ENCODE measurements at places on chromosomes 3 and 15. TPM values are rescaled to one million over a fixed set of nuclear protein-coding genes. Genes with fewer than 3 reads are reported as not detected.

- DNase-seq: no peak
These were observed 215.0 kb downstream of the DPH6 start for GRCh38 chr15:35330916-35331315.

- DNase-seq: no peak
These were observed 256.4 kb downstream of the IGSF11 start for GRCh38 chr3:118778201-118778600.

DNA sequence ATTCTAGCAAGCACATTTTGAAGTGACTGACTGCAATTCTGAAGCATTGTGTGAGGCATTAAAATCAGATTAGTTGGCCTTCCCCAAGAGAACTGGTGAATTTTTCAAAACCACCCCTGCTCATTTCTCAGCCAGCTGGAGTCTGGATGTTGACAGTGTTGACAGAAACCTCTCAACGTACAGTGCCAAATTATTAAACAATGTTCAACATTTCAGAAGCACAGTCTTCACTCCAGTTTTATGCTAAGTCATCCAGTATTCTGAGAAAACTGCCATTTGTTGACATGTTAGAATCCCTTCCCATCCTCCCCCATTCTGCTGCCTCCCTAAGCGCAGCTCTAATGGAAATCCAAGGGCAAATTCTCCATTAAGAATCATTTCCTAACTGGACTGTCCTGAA, 369.3 kb upstream of the TRIM42 start:
- no peak for DNase-seq

GRCh38 chr3:141828890-141829289, 47.6 kb upstream of the ATP1B3 start:
- no peak for DNase-seq

- no peak for DNase-seq
These were observed 69.1 kb upstream of the MAGI1 start for GRCh38 chr3:66107855-66108254.

DNA sequence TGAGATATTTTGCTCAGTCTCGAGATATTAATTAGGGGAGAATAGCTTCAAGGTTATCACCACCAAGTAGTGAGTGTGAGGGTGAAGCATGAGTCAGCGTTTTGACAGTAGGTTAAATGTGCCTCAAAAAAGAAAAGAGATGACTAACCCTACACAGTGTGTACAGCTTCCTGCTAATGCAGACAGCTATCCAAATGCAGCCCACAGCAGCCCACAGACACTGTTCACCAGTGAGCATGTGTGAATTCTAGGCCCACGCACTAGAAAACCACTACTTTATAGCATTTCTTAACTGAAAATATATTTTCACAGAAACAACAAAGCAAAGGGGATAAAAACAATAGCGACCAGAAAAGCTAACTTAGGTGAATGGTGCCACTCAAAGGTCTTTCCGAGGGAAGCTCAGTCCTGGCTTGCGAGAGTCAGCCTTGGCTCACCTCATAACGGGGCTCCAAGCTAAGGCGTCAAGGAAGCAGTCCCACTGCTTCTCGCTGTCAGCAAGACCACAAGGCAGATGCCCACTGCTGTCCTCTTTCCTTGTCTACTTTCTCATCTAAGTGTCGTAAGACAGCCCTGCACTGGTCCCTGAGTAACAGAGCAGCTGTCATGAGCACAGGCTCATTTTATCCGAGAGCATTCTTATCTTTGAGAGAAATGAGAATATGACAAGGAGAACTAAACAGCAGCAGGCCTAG, 47.6 kb downstream of the TXNRD3 start:
- no peak for DNase-seq

Gene TEX55
- not detected for total RNA-seq

DNA sequence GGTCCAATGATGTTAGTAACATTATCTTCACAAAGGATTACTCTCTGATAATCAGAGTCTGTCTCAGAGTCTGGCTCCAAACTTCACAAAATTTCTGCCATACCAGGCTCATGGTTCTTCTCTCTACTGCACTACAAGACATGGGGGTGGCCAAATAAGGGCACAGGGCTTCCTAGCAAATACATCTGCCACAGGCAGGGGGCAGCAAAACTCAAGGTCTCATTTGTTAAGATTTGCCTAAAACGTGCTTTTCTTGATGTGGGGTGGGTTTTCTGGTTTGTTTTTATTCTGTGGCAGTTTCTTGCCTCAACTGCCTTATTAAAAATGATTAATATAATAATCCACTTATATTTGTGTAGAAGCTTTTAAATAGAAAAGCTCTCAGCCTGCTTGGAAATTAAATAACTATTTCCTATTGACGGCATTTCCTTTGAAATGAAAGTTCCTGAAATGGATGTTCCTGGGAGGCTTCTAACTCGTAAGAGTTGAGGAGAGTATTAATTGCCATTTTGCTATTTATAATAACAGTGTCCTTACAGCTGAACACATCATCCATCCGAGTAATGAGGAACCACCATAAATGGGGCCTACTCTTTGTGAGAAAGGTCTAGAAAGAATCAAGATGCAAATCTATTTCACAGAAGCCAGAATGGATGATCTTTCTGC, 53.8 kb downstream of the SST start:
- DNase-seq: no peak

Gene SYNPR
- total RNA-seq: not detected

DNA sequence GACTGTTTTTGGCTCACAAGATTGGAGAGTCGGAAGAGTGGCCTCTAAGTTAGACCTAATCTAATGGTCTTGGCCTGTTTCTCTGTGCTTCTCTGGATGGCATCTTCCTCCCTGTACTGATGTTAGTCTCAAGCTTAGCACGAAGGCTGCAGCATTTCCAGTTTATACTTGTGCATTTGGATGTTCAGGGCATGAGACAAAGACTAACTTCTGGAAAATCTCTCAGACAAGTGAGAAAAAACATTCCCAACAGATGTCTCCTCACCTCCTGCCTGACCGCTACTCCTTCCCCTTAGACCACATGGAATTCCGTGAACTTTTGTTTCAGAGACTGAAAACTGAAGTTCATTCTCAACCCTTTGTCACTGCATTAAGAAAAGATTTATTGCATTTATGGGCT, 410.8 kb upstream of the MCTP2 start:
- no peak for DNase-seq

DNA sequence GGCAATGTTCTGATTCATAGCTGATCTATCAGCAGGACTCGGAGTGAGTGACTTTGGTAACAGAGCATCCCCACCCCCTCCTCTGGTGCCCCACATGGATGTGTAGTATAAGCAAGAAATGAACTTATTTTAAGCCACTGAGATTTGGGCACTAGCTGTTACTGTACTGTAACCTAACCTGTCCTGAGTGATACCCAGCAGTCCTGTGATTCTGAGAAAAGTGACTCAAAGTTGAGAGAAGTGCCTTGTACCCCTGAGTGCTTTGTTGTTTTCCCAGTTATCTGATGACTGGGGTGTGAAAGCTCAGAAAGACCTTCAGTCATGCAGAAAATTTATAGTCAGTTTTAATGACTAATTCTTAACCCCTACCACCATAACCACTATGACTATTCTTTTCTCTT, 439.9 kb upstream of the RBMS3 start:
- DNase-seq: no peak

GRCh38 chr3:133838296-133838789, 32.7 kb downstream of the SRPRB start:
- peak; percentile 75 for DNase-seq

DNA sequence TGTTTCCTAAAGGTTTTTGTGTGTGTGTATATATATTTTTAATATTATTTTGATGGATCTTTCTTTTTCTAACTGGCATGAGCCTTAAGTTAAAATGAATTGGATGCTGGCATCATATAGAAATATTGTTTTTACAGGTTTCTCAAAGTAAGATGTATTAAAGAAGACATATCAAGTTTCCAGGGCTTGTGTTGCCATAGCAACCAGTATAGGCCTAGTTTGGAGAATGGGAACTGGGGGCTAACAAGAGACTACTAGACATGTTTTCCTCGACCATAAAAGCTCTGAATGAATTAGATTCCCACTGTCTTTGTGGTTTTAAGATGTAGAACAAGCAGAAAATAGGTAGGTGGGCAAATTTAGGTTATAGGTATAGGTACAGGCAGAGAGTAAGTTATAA, 771.4 kb downstream of the TUSC7 start:
- no peak for DNase-seq

Gene SERINC4
- not detected for total RNA-seq

GRCh38 chr15:25967116-25967515, 104.0 kb upstream of the ATP10A start:
- DNase-seq: no peak

- DNase-seq: no peak
These were observed 11.3 kb downstream of the PDIA5 start for GRCh38 chr3:123078101-123078500.

Gene STRA6
- total RNA-seq: 25.8 TPM

- no peak for DNase-seq
These were observed 15.7 kb upstream of the RBP2 start for GRCh38 chr3:139491966-139492365.

DNA sequence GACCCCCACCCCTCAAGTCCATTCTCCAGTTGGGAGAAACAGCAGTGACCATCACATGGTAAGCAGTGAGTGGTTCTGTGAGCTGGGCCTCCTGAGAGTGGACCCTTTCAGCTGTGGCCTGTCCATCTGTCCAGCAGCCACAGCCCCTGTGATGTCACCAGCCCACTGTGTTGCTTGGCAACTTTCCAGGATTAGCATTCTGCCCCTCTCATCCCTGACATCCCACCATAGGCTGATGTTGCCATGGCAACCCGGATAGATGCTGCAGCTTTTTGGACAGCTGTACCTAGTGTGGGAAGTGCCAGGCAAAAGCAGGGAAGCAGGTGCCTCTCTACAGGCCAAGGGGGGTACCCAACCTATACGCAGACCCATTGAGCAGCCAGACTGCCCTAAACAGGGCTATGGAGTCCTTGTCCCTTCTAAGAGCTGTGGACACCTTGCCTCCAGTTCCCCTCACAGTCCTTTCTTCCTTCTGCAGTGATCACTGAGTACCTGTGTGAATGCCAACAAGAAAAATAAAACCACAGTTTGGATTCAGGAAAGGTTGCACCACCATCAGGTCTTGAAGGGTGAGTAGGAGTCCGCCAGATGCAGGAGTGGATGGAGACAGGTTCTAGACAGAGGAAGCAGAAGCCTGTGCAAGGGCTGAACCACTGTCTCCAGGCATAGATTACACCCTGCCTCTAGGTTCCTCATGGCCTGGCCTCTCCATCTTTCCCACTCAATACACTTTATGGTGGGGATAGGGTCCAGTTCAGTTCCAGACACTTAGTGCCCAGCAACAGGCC, at the start of gene DNAH1:
TSS of gene DNAH1 (plus strand) at position 343 of the 788 bp plus-strand sequence. CDS start 6,124 bp downstream, outside the sequence.
- DNase-seq: no peak

Gene EPHB3
- total RNA-seq: 10.6 TPM

- no peak for DNase-seq
These were observed 112.5 kb upstream of the MLF1 start for GRCh38 chr3:158458464-158458863.

DNA sequence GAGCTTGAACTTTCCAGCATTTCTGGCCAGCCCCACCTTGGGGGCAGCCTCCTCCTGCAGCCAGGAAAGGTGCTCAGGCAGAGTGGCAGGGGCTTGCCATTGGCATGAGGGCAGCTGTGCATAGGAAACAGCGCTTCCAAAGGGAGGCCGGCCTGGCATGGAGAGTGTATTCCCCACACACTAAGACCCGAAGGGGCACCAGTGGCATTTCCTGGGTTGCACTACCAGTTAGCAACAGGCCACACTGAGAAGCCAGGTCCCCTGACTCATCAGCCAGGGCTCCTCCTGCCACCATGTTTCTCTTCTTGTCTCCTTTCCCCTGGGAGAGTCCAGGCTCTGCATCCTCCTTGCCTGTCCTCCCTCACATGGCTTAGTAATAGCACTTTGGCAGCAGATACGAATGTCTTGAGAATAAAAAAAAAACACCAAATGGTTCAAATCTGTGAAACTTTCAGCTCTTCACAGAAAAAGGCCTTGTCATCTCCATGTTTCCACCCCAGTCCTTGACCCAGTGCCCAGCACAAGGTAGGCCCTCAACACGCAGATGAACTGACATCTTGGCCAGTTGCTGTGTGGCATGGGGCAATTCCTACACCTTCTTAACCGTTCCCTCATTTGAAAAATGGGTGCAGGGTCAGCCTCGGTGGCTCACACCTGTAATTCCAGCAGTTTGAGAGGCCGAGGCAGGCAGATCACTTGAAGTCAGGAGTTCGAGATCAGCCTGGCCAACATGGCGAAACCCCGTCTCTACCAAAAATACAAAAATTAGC, 180.4 kb downstream of the SMAD6 start:
- peak; percentile 83 for DNase-seq

DNA sequence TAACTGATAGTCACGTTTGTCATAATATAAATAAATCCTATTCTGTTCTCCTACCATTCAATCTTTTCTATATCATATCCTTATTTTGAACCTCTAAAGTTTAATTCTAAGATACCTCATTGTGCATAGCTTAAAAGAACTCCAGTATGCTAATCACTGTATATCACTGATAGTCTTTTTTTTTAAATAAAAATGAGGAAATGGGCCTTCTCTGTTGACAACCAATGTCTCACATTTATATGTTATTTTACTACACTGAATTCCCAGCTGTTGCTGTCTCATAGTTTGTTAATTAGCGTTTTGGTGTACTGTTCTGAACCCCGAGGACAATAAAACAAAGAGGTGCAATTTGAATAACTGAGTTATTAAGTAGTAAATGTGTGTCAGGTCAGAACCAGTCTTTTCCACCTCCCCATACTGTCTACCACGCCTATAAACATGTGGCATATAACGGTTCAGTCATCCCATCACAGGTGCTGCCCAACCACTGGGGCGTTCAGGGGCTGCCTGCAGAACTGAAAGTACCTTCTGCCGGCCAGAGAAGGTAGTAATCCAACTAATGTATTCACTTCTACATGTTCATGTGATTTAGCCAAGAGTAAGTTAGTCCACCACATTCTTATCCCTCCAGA, 14.9 kb downstream of the CBLB start:
- no peak for DNase-seq

DNA sequence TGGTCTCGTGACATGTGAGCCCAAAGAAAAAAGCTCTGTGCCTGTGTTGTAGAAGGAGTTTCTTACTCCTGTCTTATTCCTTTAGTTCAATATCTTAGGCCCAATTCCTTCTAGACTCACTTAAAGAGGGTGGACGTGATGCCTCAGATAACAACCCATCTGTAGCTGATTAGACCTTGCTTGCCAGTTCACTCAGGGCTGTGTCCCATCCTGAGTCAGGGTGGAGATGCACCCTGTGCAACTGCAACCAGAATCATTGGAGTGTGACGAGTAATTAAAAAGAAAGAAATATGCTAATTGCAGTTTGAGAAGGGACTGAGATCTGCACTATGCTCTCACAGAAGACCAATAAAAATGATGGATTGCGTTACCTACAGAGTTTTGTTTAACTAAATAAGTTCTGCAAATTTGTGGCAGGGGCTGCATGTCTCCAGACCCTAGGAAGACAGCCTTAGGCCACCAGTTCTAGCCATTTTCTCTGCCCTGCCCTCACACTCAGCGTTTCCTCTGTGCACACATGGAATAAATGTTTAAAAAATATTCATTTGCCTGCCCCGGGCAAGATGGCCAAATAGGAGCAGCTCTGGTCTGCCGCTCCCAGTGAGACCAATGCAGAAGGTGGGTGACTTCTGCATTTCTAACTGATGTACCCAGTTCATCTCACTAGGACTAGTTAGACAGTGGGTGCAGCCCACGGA, 83.0 kb downstream of the MOBP start:
- no peak for DNase-seq

Gene EDC3
- 54.2 TPM for total RNA-seq

- DNase-seq: no peak
These were observed 134.8 kb upstream of the ABI3BP start for GRCh38 chr3:101128001-101128400.

Gene RABL3
- total RNA-seq: 17.4 TPM

GRCh38 chr3:123692041-123692440, 107.2 kb upstream of the HACD2 start:
- DNase-seq: no peak
